ENCODE measurements at places on chromosomes 11 and 22. TPM values are rescaled to one million over a fixed set of nuclear protein-coding genes. Genes with fewer than 3 reads are reported as not detected.

The FAT3 gene
- total RNA-seq, result 0.02 TPM

The C1QTNF5 gene
- not detected for total RNA-seq

The GRAP2 gene
- total RNA-seq, result 44.1 TPM

The DDI1 gene
- total RNA-seq, result not detected

The HTR3A gene
- not detected for total RNA-seq

The GGTLC3 gene
- total RNA-seq, result not detected

- no peak overlapping the region for H3K4me3 ChIP-seq
- no peak overlapping the region for H3K27ac ChIP-seq
- no peaks in the 10 kb centered on the region for H3K4me1 ChIP-seq
Measured at GRCh38 chr11:133911171-133911570, 45.6 kb downstream of the IGSF9B start.

GRCh38 chr11:33256031-33256812, 959 bp upstream of the HIPK3 start:
- H3K4me1 ChIP-seq, result peaks cover 23% of the 10 kb centered on the region
- peaks cover 3% of the 10 kb centered on the region for H3K27me3 ChIP-seq
- H3K4me3 ChIP-seq, result peak overlapping the region; percentile 92
- no peak for DNase-seq
- H3K27ac ChIP-seq, result peak overlapping the region; percentile 94

DNA sequence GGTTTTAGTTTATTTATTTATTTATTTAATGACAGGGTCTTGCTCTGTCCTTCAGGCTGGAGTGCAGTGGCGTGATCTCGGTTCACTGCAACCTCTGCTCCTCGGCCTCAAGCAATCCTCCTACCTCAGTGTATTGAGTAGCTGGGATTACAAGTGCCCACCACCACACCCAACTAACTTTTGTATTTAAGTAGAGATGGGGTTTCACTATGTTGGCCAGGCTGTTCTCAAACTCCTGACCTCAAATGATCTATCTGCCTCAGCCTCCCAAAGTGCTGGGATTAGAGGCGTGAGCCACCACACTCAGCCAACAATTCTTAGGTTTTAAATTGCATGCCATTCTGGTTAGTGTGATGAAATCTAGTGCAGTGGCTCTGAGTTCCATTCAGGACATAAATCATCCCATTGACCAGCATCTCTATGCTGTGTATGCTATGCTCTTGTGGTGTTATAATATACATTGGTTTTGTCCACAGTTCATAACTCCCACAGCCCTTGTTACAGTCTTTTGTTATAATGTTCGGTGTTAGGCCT, 28.5 kb downstream of the ZNF280B start:
- H3K27ac ChIP-seq, result no peak overlapping the region
- DNase-seq, result no peak
- no peaks in the 10 kb centered on the region for H3K36me3 ChIP-seq
- H3K4me3 ChIP-seq, result no peak overlapping the region
- H3K4me1 ChIP-seq, result no peaks in the 10 kb centered on the region

GRCh38 chr22:24331468-24332440, 61.1 kb downstream of the SPECC1L start:
- H3K27ac ChIP-seq, result no peak overlapping the region
- no peaks in the 10 kb centered on the region for H3K27me3 ChIP-seq
- no peak for DNase-seq
- peaks cover 51% of the 10 kb centered on the region for H3K36me3 ChIP-seq
- peaks cover 21% of the 10 kb centered on the region for H3K4me1 ChIP-seq
- H3K4me3 ChIP-seq, result no peak overlapping the region

GRCh38 chr22:28988457-28988856, 73.2 kb downstream of the C22orf31 start:
- DNase-seq, result no peak
- H3K27me3 ChIP-seq, result peaks cover 21% of the 10 kb centered on the region
- H3K4me1 ChIP-seq, result no peaks in the 10 kb centered on the region

GRCh38 chr11:116885951-116886655, 48.7 kb upstream of the APOA1 start:
- peaks cover 16% of the 10 kb centered on the region for H3K4me1 ChIP-seq
- no peak overlapping the region for H3K27ac ChIP-seq

GRCh38 chr11:133947321-133947756, 9.4 kb downstream of the IGSF9B start:
- peak; percentile 67 for DNase-seq
- no peaks in the 10 kb centered on the region for H3K27me3 ChIP-seq
- peaks cover 67% of the 10 kb centered on the region for H3K4me1 ChIP-seq
- H3K36me3 ChIP-seq, result peaks cover 34% of the 10 kb centered on the region
- peak overlapping the region; percentile 69 for H3K4me3 ChIP-seq

GRCh38 chr11:114196997-114197703, 99.0 kb upstream of the NNMT start:
- H3K4me1 ChIP-seq, result peaks cover 14% of the 10 kb centered on the region
- H3K4me3 ChIP-seq, result no peak overlapping the region

- H3K4me1 ChIP-seq, result peaks cover 4% of the 10 kb centered on the region
- H3K27ac ChIP-seq, result no peak overlapping the region
- DNase-seq, result no peak
- H3K4me3 ChIP-seq, result no peak overlapping the region
- H3K27me3 ChIP-seq, result no peaks in the 10 kb centered on the region
- H3K36me3 ChIP-seq, result peaks cover 34% of the 10 kb centered on the region
Measured at GRCh38 chr11:68043349-68044144, 4.7 kb downstream of the TCIRG1 start.

DNA sequence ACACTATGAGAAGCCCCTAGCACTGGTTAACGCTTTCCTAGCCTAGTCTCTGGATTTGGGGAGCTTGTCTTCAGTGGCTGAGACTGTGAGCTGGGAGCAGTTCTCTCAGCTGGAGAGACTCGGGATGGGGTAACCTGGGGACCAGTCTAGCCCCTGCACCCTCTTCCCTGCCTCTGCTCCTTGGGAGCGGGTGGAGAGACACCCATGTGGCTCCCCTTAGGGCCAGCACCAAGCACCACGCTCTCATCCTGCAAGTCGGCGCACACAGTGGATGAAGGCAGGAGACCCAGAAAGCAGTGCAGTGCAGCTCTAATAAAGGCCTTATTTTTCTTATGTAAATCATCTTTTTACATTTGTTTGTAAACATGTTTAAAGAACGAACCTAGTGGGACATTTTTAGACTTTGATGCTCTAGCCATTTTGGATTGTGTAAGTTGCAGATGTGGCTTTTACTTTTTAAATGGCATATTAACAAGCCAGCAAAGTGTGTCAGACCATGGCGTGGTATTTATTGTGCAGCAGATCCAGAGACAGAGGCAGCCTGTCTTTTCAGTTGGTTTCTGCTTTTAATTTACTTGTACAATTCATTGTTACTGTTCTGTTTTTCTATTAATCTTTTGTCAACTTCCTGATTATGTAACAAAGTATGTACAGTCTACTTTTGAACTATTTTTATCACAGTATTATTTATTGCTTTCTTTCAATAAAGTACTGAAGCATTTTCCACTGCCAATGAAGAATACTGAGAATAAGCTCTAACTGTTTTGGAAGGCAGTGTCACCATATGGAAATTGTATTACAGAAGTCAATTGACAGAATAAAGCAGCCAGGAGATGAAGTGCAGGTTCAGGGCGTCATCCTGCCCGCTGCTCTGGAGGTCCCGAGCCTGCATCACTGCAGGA, 14.4 kb upstream of the CTTN start:
- H3K4me3 ChIP-seq, result no peak overlapping the region
- no peaks in the 10 kb centered on the region for H3K27me3 ChIP-seq
- no peaks in the 10 kb centered on the region for H3K4me1 ChIP-seq
- no peak overlapping the region for H3K27ac ChIP-seq
- no peak for DNase-seq

GRCh38 chr11:8807544-8808225, 103.3 kb upstream of the AKIP1 start:
- no peak overlapping the region for H3K4me3 ChIP-seq
- no peak for DNase-seq
- H3K4me1 ChIP-seq, result peaks cover 5% of the 10 kb centered on the region
- no peaks in the 10 kb centered on the region for H3K36me3 ChIP-seq

DNA sequence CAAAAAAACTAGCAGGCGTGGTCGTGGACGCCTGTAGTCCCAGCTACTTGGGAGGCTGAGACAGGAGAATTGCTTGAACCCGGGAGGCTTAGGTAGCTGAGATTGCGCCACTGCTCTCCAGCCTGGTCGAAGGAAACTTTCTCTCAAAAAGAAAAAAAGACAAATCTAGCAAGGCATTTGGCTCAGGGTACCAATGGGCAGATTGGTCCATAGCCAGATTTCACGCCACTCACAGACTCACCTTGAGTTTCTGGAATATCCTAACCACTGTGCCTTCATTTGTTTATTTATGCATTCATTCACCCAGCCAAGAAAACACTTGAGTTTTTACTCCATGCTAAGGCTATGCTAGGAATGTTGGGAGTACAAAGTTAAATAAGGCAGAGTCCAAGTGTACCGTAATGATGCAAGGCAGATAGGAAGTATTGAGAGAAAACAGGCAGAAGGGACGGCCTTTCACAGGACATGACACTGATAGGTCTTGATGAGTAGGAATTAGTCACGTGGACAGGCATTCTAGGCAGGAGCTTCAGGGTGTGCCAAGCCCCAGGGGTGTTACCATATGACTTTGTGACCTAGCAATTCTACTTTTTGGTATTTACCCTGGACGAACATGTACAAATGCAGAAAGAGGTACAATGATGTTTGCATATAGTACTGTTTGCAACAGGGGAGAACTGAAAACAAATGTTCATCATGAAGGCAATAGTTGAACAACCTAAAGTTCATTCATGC, 3.0 kb upstream of the PACSIN3 start:
- H3K27ac ChIP-seq, result no peak overlapping the region
- no peak overlapping the region for H3K4me3 ChIP-seq
- H3K36me3 ChIP-seq, result no peaks in the 10 kb centered on the region
- DNase-seq, result no peak
- H3K27me3 ChIP-seq, result peaks cover 38% of the 10 kb centered on the region
- peaks cover 6% of the 10 kb centered on the region for H3K4me1 ChIP-seq

DNA sequence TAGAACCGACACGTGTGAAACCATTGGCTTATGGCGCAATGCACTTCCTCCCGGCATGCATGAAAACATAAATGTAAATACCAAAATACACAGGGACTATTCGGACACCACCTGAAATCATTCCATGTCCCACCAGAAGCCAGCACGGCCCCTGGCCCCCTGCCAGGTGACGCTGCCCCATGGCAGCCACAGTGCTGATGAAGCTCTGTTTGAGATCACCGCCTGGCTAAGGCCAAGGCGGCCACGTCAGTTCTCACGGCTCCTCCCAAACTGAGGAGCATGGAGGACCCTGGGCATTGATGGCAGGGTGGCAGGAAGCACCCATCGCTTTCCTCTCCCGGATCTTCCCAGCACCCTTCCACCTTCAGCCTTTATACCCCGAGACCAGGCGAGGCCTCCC, 89.5 kb downstream of the CDKN1C start:
- H3K4me1 ChIP-seq, result no peaks in the 10 kb centered on the region
- no peak for DNase-seq
- H3K4me3 ChIP-seq, result no peak overlapping the region
- no peaks in the 10 kb centered on the region for H3K27me3 ChIP-seq
- no peak overlapping the region for H3K27ac ChIP-seq

GRCh38 chr11:86034710-86035109, 34.2 kb downstream of the PICALM start:
- peaks cover 32% of the 10 kb centered on the region for H3K4me1 ChIP-seq
- H3K36me3 ChIP-seq, result peaks cover 50% of the 10 kb centered on the region
- no peak for DNase-seq
- no peak overlapping the region for H3K4me3 ChIP-seq
- H3K27ac ChIP-seq, result no peak overlapping the region

- H3K27me3 ChIP-seq, result no peaks in the 10 kb centered on the region
- H3K27ac ChIP-seq, result peak overlapping the region; percentile 82
- H3K4me1 ChIP-seq, result peaks cover 69% of the 10 kb centered on the region
- H3K4me3 ChIP-seq, result peak overlapping the region; percentile 59
Measured at GRCh38 chr22:28810821-28811491, 10.6 kb upstream of the XBP1 start.

DNA sequence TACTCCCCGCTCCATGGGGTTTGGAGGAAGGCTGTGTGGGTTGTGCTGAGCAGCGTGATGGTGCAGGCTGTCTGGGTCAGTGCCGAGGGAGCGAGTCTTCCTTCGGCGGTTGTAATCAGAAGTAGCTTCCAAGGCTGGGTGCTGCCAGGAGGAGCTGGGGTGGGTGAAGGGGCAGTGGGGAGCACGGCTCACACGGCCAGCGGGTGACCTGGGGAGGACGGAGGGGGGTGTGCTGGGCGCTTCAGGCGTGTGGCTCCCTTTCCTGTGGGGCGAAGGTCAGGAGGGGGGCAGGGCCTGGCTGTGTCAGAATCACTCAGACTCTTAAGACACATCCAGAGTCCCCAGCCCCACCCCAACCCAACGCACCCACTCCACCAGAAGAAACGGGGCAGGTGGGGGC, 60.2 kb downstream of the LRP5 start:
- H3K27ac ChIP-seq, result no peak overlapping the region
- H3K4me1 ChIP-seq, result no peaks in the 10 kb centered on the region
- H3K36me3 ChIP-seq, result no peaks in the 10 kb centered on the region
- H3K4me3 ChIP-seq, result no peak overlapping the region
- no peak for DNase-seq
- peaks cover 2% of the 10 kb centered on the region for H3K27me3 ChIP-seq

DNA sequence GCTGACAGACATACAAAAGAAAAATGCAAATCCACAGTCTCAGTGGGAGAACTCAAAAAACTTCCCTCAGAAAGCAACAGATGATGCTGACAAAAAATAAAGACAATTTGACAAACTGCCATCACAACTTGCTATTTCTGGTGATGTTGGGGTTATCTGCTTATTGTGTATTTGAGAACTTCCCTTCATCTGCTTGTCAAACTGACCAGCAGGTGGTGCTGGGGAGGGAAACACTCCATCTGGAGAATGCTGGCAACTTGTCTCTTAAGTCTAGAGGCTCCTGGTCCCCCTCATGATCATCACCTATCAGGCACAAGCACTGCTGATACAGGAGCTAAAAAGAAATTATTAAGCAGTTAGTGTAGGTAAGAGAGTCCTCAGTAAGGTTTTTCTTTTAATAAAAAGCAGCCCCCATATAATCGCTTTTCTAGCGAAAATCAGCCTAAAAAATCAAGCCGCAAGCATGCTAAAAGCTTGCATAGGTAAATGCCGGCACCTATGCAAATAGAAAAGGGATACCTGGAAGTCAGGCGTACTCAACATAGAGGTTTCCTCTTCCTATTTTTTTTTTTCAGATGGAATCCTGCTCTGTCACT, 9.8 kb upstream of the FAM111B start:
- DNase-seq, result peak; percentile 40
- peaks cover 15% of the 10 kb centered on the region for H3K27me3 ChIP-seq
- no peak overlapping the region for H3K4me3 ChIP-seq
- no peaks in the 10 kb centered on the region for H3K36me3 ChIP-seq
- H3K27ac ChIP-seq, result no peak overlapping the region

GRCh38 chr11:35334385-35335090, 84.8 kb downstream of the SLC1A2 start:
- peaks cover 3% of the 10 kb centered on the region for H3K36me3 ChIP-seq
- H3K27ac ChIP-seq, result no peak overlapping the region
- peaks cover 48% of the 10 kb centered on the region for H3K4me1 ChIP-seq
- DNase-seq, result no peak

DNA sequence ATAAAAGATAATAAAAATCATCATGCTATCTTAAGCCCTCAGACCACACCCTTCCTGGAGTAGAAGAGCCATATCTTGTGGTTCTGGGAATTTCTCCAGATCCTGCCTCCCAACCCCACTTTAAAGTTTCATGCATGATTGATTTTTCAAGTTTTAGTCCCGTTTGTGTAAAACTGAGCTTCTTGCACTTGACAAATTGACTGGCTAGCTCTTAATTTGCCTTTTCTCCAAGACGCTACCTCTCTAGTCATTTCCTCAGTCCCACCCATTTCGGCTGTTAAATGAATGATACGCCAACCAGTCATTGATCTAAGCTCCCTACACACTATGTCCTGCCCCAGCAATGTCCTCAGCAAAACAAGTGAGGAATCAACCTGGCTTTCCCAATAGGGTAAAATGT, 71.8 kb upstream of the TEAD1 start:
- no peak overlapping the region for H3K27ac ChIP-seq
- H3K4me3 ChIP-seq, result no peak overlapping the region
- H3K27me3 ChIP-seq, result peaks cover 12% of the 10 kb centered on the region
- no peaks in the 10 kb centered on the region for H3K36me3 ChIP-seq
- no peaks in the 10 kb centered on the region for H3K4me1 ChIP-seq
- DNase-seq, result no peak

Measured in activated T-helper 2 cell treated with anti-CD3 and anti-CD28 coated beads, Interferon-gamma antibody, Interleukin-2, Interleukin-4, amounts not matched to agents 10 μg/mL and 5 μg/mL and 100 μg/mL, durations not matched to agents 14 hours and 24 hours and 36 hours (primary cell).